ENCODE measurements at places on chromosomes 3 and 15. TPM values are rescaled to one million over a fixed set of nuclear protein-coding genes. Genes with fewer than 3 reads are reported as not detected.

GRCh38 chr15:88066636-88067330, 189.8 kb downstream of the NTRK3 start:
- H3K27me3 ChIP-seq = no peaks in the 10 kb centered on the region
- H3K4me1 ChIP-seq = no peaks in the 10 kb centered on the region
- H3K27ac ChIP-seq = no peak overlapping the region
- H3K36me3 ChIP-seq = no peaks in the 10 kb centered on the region
- no peak overlapping the region for H3K4me3 ChIP-seq
- no peak for DNase-seq

DNA sequence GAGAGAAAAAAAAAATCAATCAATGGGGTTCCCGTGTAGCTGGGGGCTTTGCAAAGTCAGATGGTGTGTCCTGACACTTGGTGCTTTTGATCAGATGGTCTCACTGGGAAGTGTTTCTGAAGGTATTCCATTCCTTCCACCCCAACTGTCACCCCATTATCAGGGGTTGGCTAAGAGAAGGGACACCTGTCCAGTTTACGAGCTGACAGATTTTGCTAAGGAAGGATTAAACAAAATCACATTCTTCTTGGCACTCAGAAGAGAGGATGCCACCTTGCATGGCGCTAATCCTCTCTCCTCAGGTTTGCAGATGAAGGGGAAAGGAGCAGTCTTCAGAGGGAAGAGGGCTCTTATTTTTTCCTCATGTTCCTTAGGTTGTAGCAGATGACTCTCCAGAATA, 103.7 kb upstream of the ETV5 start:
- no peak overlapping the region for H3K27ac ChIP-seq
- no peaks in the 10 kb centered on the region for H3K27me3 ChIP-seq
- peaks cover 5% of the 10 kb centered on the region for H3K36me3 ChIP-seq
- DNase-seq = no peak
- H3K4me3 ChIP-seq = no peak overlapping the region

Gene STARD9
- 8.4 TPM for total RNA-seq

Gene EEFSEC
- 25.0 TPM for total RNA-seq

Gene LRCH3
- 18.4 TPM for total RNA-seq

GRCh38 chr3:63798949-63799348, 20.1 kb upstream of the C3orf49 start:
- no peaks in the 10 kb centered on the region for H3K4me1 ChIP-seq
- DNase-seq = no peak
- no peak overlapping the region for H3K4me3 ChIP-seq
- H3K27me3 ChIP-seq = no peaks in the 10 kb centered on the region
- H3K36me3 ChIP-seq = no peaks in the 10 kb centered on the region

Gene LRRC58
- total RNA-seq = 10.5 TPM

- H3K27ac ChIP-seq = no peak overlapping the region
- H3K27me3 ChIP-seq = no peaks in the 10 kb centered on the region
- H3K4me1 ChIP-seq = no peaks in the 10 kb centered on the region
- DNase-seq = no peak
- H3K4me3 ChIP-seq = no peak overlapping the region
Observed at GRCh38 chr3:116815831-116816588, 106.4 kb downstream of the TUSC7 start.

DNA sequence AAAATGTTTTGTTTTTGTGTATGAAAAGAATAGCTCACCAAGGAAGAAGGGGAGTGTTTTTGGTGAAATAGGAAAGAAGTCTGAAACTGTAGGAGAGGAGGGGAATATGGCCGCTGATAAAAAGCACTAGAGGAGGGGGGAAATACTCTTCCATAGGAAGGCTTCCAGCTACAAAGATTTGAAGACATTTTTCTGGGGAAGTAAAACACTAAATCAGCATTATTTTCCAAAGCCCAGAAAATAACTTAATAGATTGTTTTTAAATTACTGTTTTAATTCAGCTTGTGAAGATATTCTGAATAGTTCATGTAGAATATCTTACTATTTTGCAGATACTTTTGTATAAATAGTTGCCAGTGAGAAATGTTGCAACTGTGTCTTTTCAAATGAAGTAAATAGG, 54.9 kb downstream of the CALML4 start:
- no peak overlapping the region for H3K4me3 ChIP-seq
- peaks cover 41% of the 10 kb centered on the region for H3K36me3 ChIP-seq
- H3K4me1 ChIP-seq = no peaks in the 10 kb centered on the region
- no peaks in the 10 kb centered on the region for H3K27me3 ChIP-seq
- H3K27ac ChIP-seq = no peak overlapping the region
- DNase-seq = no peak

Gene TMEM207
- total RNA-seq = not detected

Gene TGM4
- not detected for total RNA-seq

- no peak overlapping the region for H3K27ac ChIP-seq
- DNase-seq = no peak
- H3K27me3 ChIP-seq = no peaks in the 10 kb centered on the region
- no peaks in the 10 kb centered on the region for H3K36me3 ChIP-seq
- peaks cover 49% of the 10 kb centered on the region for H3K4me1 ChIP-seq
- no peak overlapping the region for H3K4me3 ChIP-seq
Observed at GRCh38 chr3:66363148-66363547, 137.7 kb downstream of the LRIG1 start.

GRCh38 chr3:132382267-132382666, 35.0 kb upstream of the DNAJC13 start:
- H3K27me3 ChIP-seq = peaks cover 4% of the 10 kb centered on the region
- no peak overlapping the region for H3K27ac ChIP-seq
- no peaks in the 10 kb centered on the region for H3K4me1 ChIP-seq
- no peaks in the 10 kb centered on the region for H3K36me3 ChIP-seq
- DNase-seq = no peak
- no peak overlapping the region for H3K4me3 ChIP-seq

Gene GPR62
- not detected for total RNA-seq

DNA sequence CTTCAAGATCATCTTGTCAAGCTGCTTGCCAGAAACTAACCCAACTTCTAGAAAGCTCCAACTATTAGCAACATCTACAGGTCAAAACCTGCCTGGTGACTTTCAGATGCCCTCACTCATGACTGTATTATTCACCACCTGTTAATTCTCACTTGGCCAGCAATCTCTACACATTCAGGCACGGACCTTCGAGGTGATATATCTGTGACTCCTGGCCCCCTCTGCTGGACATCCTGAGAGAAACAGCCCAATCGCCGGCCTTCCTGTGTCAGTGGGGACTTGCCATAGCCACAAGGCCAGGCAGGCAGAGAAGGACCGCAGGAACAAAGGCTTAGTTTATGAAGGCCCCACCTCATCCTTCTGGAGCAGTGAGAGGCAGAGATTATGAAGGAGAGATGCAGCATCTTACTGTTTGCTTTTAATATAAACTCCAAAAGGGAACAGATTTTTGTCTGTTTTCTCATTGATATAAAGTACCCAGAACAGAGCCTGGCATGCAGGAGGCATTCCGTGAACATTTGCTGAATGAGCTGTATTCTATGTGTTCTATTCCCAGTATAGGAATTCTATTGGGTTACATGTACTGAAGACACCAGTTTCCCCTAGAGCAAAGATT, 24.4 kb upstream of the OCA2 start:
- no peak overlapping the region for H3K27ac ChIP-seq
- DNase-seq = peak; percentile 60
- no peaks in the 10 kb centered on the region for H3K27me3 ChIP-seq
- H3K36me3 ChIP-seq = peaks cover 10% of the 10 kb centered on the region
- H3K4me1 ChIP-seq = no peaks in the 10 kb centered on the region

DNA sequence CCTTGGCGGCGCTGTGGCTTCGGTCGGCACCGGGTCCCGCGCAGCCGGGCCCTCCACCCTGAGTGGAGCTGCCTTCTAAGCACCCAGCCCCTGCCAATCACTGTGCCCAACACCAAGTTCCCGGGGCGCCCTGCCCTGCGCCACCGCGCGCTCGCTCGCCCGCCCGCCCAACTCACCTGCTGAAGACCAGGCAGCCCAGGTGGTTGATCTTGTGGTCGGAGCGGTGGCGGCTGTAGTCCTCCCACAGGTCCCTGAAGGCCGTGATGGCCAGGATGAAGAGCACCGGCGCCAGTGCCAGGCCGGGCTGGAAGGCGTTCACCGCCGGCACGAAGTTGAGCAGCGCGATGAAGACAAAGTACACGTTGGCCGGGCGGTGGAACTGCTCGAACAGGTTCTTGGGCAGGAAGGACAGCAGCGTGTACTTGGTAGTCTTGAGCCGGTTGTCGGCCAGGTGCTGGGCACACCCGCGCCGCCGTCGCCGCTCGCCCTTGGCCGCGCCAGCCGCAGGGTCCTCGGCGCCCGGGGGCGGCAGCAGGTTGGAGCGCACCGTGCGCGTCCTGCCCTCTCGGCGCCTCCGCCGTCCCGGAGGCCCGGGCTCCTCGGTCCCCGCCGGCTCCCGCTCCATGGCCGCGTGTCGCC, 536 bp downstream of the ATP10A start:
- H3K36me3 ChIP-seq = no peaks in the 10 kb centered on the region
- peak overlapping the region; percentile 72 for H3K4me3 ChIP-seq
- DNase-seq = no peak
- peak overlapping the region; percentile 61 for H3K27ac ChIP-seq
- H3K4me1 ChIP-seq = peaks cover 40% of the 10 kb centered on the region
- peaks cover 12% of the 10 kb centered on the region for H3K27me3 ChIP-seq

Gene POLQ
- 0.30 TPM for total RNA-seq

DNA sequence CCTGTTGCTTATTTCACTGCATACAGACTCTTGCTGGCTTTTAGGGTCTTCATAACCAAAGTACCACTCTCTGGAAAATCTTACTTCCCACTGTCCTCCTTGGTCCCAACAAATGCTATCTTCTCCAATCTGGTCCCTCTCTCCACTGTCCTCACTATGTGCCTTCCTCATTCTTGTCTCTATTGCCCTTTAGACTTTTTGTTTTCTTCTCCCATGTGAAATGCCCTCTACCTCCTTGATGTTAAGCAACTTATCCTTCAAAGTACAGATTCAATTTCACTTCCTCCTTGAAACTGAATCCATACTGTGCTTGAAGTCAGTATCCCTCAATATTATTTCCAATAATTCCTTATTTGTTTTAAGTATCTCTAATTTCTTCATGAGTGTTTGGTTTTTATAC, 60.8 kb downstream of the CGGBP1 start:
- DNase-seq = no peak
- no peaks in the 10 kb centered on the region for H3K4me1 ChIP-seq
- no peak overlapping the region for H3K27ac ChIP-seq

Gene NTRK3
- 2.0 TPM for total RNA-seq

- no peaks in the 10 kb centered on the region for H3K27me3 ChIP-seq
- no peaks in the 10 kb centered on the region for H3K36me3 ChIP-seq
- peak; percentile 66 for DNase-seq
- peak overlapping the region; percentile 96 for H3K4me3 ChIP-seq
Observed at GRCh38 chr3:39106851-39107387, 508 bp downstream of the GORASP1 start.

DNA sequence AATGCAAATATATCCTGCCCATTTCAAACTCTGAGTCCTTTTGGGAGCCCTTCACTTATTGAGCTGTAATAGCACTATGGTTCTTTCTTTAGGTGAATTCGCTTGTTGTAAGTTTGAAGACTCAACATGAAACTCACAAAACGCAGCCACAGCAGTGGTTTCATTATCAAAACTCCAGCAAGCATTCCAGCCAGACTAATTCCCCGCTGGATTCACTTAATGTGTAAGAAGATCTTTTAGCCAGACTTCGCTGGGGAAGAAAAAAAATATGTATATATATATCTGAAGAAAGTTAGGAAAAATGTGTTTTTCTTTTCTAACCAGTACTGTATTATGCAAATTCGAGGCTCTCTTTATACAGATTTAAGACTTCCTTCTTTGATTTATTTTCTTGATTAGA, 241.1 kb downstream of the WNT5A start:
- H3K27ac ChIP-seq = no peak overlapping the region
- H3K36me3 ChIP-seq = no peaks in the 10 kb centered on the region

GRCh38 chr15:40990789-40991188, 37.5 kb downstream of the CHAC1 start:
- no peak overlapping the region for H3K4me3 ChIP-seq
- no peaks in the 10 kb centered on the region for H3K27me3 ChIP-seq
- H3K4me1 ChIP-seq = no peaks in the 10 kb centered on the region
- peaks cover 68% of the 10 kb centered on the region for H3K36me3 ChIP-seq

DNA sequence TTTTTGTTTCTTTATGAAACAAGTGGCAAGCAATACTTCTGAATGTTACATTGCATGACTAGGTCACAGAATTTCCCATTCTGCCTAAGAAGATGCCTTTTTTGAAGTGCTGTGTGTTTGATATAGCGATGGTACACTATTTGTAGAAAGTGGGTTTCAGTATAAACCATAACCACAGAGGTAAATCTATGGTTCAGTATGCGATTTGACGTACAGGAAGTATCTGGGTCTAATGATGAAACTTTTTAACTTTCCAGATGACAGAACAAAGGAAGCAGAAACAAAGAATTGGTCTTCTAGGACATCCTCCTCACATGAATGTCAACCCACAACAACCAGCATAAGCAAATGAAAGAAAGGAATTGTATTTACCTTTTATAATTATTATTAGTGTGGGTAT, 133.4 kb upstream of the BHLHE40 start:
- no peak overlapping the region for H3K27ac ChIP-seq
- H3K4me1 ChIP-seq = no peaks in the 10 kb centered on the region
- no peaks in the 10 kb centered on the region for H3K36me3 ChIP-seq
- no peak for DNase-seq
- H3K27me3 ChIP-seq = no peaks in the 10 kb centered on the region
- no peak overlapping the region for H3K4me3 ChIP-seq

Gene RHOV
- total RNA-seq = not detected

Gene SETD2
- 29.9 TPM for total RNA-seq

- no peak for DNase-seq
- no peaks in the 10 kb centered on the region for H3K27me3 ChIP-seq
- no peak overlapping the region for H3K4me3 ChIP-seq
Observed at GRCh38 chr3:12972781-12973702, 100.2 kb downstream of the IQSEC1 start.

GRCh38 chr3:131007256-131007655, 19.4 kb downstream of the ASTE1 start:
- no peaks in the 10 kb centered on the region for H3K27me3 ChIP-seq
- no peaks in the 10 kb centered on the region for H3K36me3 ChIP-seq
- no peak overlapping the region for H3K4me3 ChIP-seq
- H3K27ac ChIP-seq = no peak overlapping the region
- H3K4me1 ChIP-seq = no peaks in the 10 kb centered on the region

DNA sequence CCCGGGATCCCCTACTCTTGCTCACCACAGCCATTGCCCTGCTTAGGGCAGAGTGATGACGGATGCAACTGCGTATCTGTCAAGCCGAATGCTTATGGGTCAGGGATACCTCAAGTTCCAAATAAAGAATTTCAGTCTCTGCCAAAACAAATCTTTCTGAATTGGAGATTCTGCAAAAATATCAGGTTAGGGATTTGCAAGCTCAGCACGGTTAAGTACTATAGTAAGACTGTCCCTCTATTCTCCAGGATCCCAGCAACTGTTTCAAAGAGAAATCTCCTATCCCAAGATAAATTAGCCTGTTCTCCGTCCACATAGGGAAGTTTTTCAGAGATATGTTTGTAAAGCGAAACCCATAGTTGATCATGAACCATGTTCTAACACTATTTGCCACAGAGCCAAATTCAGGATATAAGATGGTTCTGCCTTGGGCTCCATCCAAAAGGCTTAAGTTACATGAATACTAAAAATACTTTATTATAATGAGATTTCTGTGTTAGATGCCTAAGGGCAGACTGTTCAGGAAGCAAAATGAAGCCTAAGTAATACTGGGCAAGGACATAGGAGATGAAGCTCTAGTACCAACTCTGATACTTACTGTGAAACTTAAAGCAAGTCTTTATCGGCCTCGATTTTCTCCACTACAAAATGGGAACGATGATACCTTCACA, 100.1 kb upstream of the LPP start:
- no peaks in the 10 kb centered on the region for H3K36me3 ChIP-seq
- no peak overlapping the region for H3K27ac ChIP-seq
- H3K4me1 ChIP-seq = peaks cover 25% of the 10 kb centered on the region
- H3K4me3 ChIP-seq = no peak overlapping the region
